ENCODE measurements at places on chromosomes 13 and 19.
A peak's percentile ranks its signal among the peaks of the same experiment; 100 is the strongest.

DNA sequence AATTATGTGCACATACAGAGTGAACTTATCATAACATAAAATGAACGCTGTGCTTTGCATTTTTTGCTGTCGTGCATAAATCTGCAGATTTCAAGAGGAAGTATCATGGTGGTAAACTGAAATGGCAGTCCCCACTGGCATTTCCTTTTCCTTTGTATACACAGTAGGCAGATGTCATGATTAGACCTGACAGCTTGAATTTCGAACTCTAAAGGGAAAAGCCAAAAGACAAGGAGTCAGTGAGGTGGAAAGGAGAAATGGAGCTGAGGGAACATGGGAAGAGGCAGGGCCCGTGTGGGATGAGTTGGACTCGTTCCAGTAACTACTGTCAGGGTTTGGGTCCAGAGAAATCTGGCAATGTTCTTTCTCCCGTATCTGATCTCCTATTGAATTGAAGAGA, 454.1 kb upstream of the SGCG start:
- no peak for DNase-seq

GRCh38 chr13:90723381-90723780, 624.1 kb upstream of the MIR17HG start:
- DNase-seq: no peak

GRCh38 chr19:58558623-58559274, 338 bp upstream of the UBE2M start:
- DNase-seq: no peak

GRCh38 chr19:6038634-6039405, 60.9 kb upstream of the RANBP3 start:
- no peak for DNase-seq

DNA sequence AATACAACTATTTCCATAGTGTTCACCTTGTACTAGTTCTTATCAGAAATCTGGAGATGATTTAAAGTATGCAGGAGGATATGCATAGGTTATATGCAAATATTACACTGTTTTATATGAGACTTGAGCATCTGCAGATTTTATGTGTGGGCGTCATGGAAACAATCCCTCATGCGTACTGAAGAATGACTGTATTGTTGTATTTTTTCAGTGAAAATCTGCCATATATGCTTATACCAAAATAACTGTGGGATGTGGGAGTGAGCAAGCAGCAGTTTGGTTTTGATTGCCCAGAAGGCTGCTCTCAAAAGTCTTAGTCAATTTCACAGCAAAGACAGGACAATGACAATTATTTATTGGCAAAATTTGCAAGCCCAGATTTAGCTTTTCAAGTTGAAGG, 238.8 kb upstream of the PCDH20 start:
- no peak for DNase-seq

- DNase-seq: no peak
Observed at GRCh38 chr13:44920013-44920412, 69.3 kb downstream of the NUFIP1 start.

DNA sequence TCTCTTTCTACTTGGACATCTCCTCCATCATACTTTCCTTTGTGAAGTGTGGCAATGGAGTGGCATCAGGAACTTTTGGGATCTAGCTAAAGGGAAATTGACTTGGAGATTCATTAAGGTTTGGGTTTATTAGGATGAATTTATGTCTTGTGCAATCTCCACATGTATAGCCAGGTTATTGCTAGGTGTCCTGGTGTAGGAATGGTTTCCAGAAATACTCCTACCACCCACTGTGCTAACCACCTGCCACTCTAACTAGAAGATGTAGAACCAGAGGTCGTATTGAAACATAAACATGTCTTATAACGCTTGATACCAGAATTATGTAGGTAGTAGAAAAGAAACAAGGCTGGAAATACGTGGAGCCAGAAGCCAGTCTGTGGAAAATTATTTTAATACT, 38.1 kb upstream of the MED4 start:
- no peak for DNase-seq

DNA sequence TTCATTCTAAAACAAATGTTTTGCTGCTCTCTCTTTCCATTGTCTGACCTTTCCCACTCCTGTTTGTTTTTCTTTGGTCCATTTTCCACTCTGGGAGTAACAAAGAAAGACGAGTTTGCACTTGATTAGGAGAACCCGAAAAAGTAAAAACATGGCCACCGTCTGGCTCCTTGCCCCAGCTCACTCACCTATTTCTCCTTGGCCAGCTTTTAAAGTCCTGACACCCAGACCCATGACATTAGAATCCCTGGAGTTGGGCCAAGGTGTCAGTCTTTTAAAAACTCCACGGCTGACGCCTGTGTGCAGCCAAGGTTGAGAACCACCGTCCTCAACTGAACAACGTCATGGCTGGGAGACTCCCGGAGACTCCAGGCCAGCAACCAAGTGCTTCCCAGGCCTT, 63.6 kb upstream of the FLT1 start:
- DNase-seq: no peak

- no peak for DNase-seq
Observed at GRCh38 chr19:1064661-1065605, 2.0 kb upstream of the ARHGAP45 start.

DNA sequence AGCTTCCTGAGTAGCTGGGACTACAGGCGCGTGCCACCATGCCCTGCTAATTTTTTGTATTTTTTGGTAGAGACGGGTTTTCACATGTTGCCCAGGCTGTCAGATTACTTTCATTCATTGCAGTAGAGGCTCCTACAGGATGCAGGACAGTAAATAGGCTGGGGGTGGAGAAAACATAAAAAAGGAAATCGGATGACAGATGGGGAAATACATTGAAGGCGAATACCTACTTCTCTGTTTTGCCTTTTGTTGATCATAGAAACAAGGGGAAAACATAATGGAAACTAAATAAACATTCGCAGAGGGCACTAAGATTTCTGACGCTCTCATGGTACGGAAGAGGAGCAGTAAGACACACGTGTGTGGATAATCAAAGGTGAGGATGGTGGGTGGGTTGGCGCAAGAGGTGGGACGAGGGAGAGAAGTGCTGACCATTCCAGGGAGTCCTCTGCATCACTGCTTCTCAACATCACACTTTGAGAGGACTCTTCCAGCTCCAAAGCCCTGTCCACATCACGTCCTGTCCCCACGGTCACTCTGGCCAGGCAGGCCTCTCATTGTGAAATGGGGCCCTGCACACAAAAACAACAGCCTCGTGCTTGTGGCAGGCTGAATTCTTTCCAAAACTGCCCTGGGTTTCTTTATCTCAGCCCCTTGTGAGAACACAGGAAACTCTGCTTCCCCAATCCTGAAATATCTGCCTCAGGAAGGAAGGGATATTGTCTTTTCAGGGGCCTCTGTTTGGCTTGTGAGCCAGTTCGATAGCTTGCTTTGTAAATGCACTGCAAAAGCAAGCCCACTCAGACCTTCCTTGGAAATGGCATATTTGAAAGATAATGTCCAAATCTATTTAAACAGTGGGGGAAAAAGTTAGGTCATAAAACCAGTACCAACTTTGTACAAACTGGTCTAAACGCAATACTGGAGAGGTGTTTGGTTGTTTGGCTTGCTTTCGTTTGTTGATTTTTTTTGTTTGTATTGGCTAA, 188.5 kb downstream of the FOXO1 start:
- no peak for DNase-seq

GRCh38 chr13:110485604-110486003, 75.9 kb downstream of the RAB20 start:
- no peak for DNase-seq

DNA sequence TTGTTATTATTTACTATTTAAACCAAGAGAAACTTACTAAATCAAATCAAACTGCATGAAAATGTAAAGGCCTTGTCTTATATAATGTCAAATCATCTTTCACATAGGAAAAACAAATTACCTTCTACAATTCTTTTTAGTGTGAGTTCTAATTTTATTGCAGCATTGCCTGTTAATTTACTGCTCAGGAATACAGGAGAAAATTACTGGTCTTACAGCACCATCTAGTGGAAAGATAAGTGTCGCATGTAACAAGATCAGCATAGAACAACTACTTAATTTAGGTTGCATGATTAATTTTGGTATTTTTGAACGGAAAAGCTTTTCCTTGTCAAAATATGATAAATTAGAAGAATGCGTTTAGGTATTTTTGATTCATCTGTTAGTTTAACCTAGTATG, 502.7 kb downstream of the UQCRFS1 start:
- no peak for DNase-seq

DNA sequence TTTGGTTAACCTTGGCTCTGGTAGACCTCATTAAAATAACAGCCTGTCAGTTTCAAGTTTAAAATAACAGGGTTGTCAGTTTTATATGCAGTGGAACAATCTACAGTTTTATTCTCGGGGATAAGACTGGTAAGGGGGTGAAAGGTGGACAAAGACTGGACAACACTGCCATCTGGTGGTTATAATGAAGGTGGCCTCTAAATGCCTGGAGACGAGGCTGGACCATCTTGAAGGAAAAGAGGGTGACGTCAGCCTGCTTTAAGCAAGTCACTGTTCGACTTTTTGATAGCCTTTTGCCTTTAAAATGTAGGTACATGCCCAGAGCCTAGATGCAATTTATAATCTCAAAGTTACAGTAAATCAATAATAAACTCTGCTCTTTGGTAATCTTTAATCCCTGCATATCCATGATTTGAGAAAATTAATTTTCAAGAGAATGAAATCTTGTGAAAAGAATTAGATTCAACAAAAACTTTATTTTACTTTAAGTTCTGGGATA, 117.0 kb downstream of the DCT start:
- peak; percentile 5 for DNase-seq

GRCh38 chr19:54035215-54036178, 28.2 kb downstream of the VSTM1 start:
- DNase-seq: no peak

GRCh38 chr19:38151242-38151641, 72.8 kb downstream of the DPF1 start:
- no peak for DNase-seq
